Naive thymus-derived CD8-positive, alpha-beta T cell (primary cell): ENCODE measurements at places on chromosomes 2 and 18. TPM values are rescaled to one million over a fixed set of nuclear protein-coding genes. Genes with fewer than 3 reads are reported as not detected.

- DNase-seq = no peak
Observed at GRCh38 chr2:69055688-69056470, 42.9 kb downstream of the ANTXR1 start.

The UGT1A10 gene
- not detected for polyA plus RNA-seq

DNA sequence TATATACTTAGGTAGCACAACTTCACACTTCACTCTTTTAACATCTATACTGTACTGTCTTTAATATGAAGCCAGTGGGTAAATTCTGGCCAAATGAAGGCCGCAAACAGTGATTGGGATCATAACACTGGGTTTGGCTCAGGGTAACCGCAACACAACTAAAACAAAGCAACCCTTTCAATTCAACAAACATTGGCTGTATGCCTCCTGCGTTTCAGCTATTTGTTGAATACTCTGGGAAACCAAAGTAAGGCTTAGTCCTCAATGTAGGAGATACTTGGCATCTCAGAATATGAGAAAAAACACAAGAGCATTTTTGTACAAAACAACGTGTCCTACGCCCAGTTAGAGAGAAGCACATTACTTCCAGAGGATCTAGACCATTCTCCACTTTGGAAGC lies 693.3 kb upstream of the KLHL29 start:
- DNase-seq = no peak

The STON1 gene
- not detected for polyA plus RNA-seq

The GPR75 gene
- polyA plus RNA-seq = not detected

The NCKAP5 gene
- not detected for polyA plus RNA-seq

The MSH2 gene
- 35.3 TPM for polyA plus RNA-seq

The VWA3B gene
- polyA plus RNA-seq = not detected

The ANKRD62 gene
- not detected for polyA plus RNA-seq

- DNase-seq = no peak
Observed at GRCh38 chr2:88483200-88483599, 30.7 kb upstream of the FOXI3 start.

- no peak for DNase-seq
Observed at GRCh38 chr2:20868377-20868776, 45.5 kb upstream of the LDAH start.

DNA sequence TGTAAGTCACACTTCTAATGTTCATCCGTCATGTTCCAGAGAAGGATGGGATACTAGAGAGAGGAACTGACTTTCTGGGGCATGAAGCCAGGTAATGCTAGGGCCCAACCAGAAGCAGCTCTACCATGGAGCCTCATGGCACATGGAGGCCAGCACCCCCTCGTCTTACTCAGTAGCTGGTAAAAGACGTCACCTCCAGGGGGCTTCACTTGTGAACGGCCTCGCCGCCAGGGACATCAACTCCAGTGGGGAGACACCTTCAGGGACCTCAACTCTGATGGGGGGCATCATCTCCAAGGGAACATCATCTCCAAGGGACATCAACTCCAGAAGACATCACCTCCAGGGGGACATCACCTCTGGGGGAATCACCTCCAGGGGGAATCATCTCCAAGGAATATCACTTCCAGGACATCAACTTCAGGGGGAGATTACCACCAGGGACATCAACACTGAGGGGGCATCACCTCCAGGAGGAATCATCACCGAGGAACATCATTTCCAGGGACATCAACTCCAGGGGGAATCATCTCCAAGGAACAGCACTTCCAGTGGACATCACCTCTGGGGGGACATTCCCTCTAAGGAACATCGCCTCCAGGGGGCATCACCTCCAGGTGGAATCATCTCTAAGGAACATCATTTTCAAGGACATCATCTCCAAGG lies 168.4 kb downstream of the NDUFA10 start:
- DNase-seq = no peak

DNA sequence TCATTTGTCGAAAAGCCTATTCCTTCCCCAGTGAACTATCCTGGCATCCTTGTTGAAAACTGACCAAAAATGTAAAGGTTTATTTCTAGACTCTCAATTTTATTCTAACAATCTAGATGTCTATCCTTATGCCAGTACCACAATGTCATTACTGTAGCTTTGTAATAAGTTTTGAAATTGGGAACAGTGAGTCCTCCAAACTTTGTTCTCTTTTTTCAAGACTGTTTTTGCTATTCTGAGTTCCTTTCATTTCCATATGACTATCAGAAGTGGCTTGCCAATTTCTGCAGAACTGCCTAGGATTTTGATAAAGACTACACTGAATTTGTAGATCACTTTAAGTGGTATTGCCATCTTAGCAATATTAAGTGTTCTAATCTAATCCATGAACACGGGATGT lies 9.7 kb downstream of the STARD7 start:
- no peak for DNase-seq

DNA sequence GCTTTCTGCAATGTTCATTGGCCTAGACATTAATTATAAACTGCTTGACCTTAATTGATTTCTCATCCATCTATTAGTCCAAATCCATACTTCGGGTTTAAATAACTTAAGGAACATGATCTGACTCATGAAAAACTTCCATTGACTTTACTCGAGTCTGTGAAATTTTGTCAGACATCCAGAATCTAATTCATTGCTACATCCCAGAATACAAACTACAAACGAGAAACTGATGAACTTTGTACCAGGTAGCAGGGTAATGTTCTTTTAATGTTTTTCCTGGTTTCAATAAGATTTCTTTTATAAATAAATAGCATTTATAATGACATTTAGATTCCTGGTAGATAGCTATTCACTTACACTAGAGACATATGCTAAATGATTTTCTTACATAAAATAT lies 36.0 kb upstream of the IKZF2 start:
- no peak for DNase-seq

DNA sequence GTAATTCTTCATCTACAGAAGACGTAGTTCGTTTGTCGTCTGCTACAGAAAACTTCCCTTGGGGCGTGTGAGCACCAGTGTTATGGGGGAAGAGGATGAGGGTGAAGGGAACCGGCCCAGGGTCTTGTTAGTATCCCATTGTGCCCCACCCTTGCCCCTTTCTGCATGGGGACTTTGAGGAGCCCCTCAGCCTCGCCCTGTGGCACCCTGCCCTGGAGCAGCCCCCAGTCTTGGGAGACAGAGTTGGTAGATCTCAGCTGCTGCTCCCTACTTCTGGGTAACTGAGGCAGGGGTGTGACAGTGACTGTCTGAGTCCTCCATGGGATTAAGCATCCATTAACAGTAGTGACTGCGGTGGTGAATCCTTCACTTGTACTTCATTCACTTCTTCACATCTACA lies 50.1 kb downstream of the RNF144A start:
- DNase-seq = no peak

DNA sequence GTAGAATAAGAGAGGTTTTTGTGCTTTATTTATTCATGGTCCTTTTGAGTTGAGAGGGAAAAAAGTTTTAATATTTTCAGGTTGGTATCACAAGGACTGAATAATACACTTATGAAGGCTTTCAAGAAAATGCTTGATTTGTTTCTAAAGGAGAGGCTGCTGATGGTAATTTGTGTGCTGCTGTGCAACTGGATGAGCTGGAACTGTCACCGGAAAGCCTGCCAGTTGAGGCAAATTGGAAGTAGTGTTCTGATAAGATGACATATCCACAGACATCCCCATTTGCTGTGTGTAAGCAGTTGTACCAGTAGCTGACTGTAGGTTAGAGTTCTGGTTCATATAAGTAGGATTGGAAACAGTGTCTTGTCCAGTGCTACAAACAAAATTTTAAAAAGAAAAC lies 21.6 kb upstream of the CACNB4 start:
- DNase-seq = no peak

GRCh38 chr2:51018145-51018544 lies 13.8 kb downstream of the NRXN1 start:
- DNase-seq = no peak

DNA sequence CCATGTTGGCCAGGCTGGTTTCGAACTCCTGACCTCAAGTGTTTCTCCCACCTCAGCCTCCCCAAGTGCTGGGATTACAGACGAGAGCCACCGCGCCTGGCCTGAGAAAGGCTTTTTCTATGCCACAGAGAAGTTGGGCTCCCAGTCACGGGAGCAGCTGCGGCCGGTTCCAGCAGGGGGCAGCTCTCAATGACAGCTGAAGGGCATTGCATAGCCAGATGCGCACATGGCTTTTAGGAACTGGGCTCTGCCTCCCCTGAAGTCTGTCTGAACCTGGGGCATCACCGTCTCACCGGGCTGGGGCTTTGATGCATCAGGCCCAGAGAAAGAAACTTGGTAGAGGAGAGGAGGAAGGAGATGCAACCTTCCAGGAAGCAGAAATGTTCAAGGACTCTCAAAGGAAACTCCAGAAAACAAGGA lies 84.2 kb upstream of the LAPTM4A start:
- DNase-seq = peak; percentile 5

The ABCG8 gene
- polyA plus RNA-seq = 0.08 TPM

- no peak for DNase-seq
Observed at GRCh38 chr2:219522111-219523030, 8.1 kb downstream of the ASIC4 start.

DNA sequence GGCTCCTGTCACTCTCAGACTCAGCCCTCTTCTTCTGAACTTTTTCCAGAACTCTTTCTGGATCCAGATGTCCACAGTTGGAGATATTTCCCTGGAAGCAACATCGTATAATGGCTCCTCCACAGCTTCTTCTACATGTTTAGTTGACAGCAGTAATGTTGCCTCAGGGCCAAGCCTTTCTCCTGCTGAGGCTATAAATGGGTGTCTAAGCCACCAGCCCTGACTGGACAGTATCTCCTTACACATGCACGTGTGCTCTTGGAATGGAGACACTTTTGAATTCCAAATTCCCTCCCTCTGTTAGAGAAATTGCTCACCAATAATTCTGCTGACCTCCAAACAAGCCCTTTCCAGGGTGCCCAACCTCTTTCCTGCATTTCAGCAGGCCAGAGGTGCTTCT lies 156.2 kb upstream of the PIK3C3 start:
- DNase-seq = no peak

- DNase-seq = no peak
Observed at GRCh38 chr2:75549401-75550253, 11.1 kb downstream of the EVA1A start.

The MAP3K2 gene
- polyA plus RNA-seq = 36.0 TPM
